ENCODE measurements at places on chromosomes 2 and 18. TPM values are rescaled to one million over a fixed set of nuclear protein-coding genes. Genes with fewer than 3 reads are reported as not detected.

Gene FN1
- total RNA-seq = 1,973 TPM

Gene ANKRD36C
- total RNA-seq = 144 TPM

Gene IKZF2
- 13.9 TPM for total RNA-seq

Gene AMER3
- total RNA-seq = 4.5 TPM

Gene ALPI
- total RNA-seq = not detected
